ENCODE measurements at places on chromosomes 5 and 9. TPM values are rescaled to one million over a fixed set of nuclear protein-coding genes. Genes with fewer than 3 reads are reported as not detected.

- DNase-seq, result no peak
Measured at GRCh38 chr5:135053989-135054388, 20.0 kb upstream of the PITX1 start.

DNA sequence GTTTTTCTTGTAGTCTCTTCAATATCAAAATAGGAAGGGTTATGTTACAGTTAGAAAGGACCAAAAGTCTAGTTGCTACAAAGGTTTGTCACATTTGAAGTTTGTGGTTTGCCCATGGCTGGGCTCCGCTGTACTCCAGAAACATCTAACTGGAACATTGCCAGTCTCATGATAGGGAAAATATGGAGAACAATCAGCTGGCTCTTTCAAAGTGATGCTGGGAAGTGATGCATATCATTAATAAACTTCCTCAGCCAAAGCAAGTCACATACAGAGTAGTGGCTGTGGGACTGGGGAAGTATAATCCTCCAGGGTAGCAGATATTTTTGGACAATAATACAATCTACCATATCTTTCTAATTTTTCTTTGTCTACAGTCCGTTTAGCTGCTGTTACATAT lies 8.8 kb downstream of the BTF3 start:
- no peak for DNase-seq

GRCh38 chr5:181059297-181060230 lies 19.5 kb downstream of the BTNL9 start:
- DNase-seq, result no peak

DNA sequence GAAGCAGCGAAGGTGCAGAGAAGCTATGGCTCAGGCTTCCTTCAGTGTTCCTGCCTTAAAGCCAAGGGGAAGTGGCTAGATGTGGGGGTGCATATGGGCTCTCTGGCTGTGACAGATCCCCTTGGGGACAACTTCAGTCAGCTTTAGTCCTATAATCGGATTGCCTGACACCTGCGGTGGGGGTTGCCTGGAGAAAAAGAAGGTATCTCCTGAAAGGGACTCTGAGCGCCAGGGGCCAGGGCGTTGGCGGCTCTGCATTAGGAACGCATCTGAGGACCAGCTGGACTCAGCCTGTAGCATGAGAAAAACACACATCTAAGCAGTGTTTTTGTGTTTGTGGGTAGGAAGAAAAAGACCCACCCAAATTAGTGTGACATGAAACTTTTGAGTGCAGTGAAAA lies 84.3 kb upstream of the OTULINL start:
- DNase-seq, result peak; percentile 36

DNA sequence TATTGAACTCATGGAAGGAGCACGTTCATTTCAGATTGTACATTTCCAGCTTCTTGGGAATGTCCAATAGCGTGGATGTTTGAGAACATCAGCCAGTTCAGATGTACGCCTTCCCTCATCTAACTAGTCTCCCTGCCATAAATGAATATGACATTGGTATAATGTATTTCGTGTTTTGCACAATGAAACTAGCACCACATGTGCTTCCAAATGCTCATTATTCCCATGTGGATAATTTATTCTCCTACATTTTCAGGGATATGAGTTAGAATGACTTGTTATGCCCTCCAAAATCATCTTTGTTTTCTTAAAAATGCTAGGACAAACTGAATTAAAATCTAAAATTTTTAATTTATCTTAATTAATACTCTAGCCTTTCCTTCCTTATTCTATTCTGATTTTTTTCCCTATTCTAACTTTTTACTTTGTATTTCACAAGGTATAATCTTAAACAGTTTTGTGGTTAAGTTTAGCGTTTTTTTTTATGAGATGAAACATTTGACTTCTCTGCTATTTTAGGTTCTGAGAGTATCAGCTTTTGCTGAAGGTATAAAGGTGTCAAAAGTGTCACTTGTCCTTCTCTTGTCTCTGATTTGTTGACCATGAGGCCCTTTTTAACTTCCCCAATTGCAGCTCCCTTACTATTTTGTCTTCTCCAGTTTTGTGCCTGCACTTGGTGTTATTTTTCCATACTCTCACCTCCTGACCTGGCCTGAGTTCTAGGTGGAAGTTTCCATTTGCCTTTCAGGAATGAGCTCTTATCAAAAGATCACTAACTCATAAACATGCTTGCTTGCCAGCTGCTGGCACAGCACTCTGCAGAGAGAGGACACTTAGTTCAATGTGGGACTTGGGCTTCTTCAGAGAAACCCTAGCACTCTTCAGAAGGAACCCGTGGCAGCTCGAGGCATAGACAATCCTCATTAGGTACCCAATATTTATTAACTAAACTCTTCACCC lies 106.8 kb downstream of the FRMD3 start:
- no peak for DNase-seq

The G3BP1 gene
- 117 TPM for total RNA-seq

The CDH12 gene
- total RNA-seq, result not detected

The C1QTNF3 gene
- total RNA-seq, result 31.3 TPM

GRCh38 chr5:174501461-174502069 lies 222.8 kb upstream of the MSX2 start:
- DNase-seq, result no peak

GRCh38 chr5:82614706-82615105 lies 336.6 kb upstream of the RPS23 start:
- DNase-seq, result no peak

The CCL21 gene
- total RNA-seq, result 161 TPM

- no peak for DNase-seq
Measured at GRCh38 chr5:590346-590745, 21.8 kb upstream of the CEP72 start.

DNA sequence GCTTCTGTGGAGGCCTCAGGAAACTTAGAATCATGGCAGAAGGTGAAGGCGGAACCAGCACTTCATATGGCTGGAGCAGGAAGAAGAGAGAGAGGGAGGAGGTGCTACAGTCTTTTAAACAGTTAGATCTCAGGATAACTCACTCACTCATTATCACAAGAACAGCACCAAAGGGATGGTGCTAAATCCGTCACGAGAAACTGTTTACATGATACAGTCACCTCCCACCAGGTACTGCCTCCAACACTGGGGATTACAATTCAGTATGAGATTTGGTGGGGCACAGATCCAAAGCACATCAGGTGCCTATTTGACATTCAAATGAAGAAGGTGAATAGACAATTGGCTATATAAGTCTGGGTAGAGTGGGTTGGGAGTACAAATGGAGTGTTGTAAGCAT lies 35.2 kb downstream of the FKTN start:
- no peak for DNase-seq

DNA sequence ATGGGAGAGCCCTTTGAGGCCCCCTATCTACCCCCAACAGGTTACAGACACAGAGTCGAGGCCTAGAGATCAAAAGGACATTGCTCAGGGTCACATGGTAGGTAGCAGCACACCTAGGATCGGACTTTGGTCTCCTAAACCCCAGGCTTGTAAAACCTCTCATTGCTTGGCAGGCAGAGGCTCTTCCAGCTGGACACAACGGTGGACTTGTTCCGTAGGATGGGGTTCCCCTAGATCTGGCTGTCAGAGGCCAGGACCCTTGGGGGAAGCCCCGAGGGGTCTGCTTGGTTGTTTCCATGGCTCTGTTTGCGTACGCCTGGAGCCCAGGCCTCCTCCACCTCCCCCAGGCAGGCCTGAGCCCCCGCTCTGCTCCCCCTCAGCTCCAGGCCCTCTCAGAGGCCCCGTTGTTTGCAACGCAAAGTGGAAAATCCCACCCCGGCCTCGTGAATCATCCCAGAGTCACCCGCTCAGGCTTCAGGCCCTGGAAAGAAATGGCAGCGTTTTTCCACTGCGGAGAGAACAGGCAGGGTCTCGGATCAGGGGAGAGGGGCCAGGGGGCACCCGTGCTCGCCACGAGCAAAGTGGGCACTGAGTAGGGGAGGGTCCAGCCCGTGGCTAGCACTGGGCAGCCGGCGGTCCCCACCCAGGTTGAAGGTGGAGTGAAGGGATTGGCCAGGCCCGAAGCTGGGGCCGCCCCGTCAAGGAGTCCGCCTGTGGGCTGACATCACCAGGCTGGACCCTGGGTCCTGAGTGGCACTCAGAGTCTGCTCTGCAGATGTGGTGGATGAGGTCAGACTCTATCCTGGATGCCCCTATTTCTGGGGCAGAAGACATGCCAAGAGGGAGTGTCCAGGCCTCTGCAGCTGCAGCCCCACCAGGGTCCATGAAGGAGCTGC lies 19.8 kb downstream of the COL27A1 start:
- DNase-seq, result no peak

- DNase-seq, result no peak
Measured at GRCh38 chr5:116730706-116731105, 156.1 kb upstream of the SEMA6A start.
